ENCODE measurements at places on chromosomes 11 and 22.

DNA sequence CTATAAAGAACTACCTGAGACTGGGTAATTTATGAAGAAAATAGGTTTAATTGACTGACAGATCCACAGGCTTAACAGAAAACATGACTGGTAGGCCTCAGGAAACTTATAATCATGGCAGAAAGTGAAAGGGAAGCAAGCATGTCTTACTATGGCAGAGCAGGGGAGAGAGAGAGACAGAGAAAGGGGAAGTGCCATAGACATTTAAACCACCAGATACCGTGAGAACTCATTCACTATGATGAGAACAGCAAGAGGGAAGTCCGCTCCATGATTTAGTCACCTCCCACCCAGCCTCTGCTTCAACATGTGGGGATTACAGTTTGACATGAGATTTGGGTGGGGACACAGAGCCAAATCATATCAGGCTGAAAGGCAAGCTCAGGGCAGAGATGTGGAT lies 327.1 kb upstream of the DDI1 start:
- no peak for DNase-seq

DNA sequence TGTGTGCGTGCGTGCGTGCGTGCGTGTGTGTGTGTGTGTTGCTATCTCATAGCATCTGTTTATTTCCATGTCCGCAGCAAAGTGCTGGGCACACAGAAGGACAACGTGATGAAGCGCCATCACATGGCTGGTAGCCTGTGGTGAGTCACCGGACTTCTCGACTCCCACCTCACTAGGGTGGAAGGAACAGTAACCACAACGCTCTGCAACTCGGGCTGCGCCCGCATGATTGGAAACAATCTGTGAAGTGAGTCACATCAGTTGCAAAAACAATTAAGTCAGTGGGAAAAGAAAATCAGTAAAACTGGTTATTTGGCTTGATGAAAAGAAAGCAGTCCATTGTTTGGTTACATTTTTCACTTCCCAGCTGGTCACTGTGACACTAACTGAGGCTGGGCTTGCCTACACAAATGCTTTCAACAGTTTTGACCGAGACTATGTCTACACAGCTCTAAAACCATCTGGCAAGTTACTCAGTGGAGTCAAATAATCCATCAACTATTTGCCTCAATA lies 437.3 kb upstream of the CADM1 start:
- peak; percentile 97 for DNase-seq

DNA sequence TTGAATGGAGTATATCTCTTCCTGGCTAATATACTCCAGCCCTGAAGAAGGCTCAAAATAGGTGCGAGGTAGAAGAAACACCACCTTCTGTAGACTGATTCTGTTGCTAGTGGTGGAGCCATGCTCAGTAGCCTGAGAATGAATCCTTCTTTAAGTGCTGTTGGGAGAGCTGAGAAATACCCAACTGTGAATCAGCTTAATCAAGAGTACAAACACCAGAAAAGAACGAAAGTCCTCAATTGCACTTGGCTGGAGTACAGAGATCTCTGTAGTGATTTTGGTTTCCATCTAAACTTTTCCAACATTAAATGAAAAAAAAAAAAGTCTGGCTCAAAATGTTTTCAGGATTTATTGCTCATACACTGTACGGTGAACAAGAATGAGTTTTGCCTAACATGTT lies 619.1 kb downstream of the METTL15 start:
- DNase-seq: peak; percentile 18

DNA sequence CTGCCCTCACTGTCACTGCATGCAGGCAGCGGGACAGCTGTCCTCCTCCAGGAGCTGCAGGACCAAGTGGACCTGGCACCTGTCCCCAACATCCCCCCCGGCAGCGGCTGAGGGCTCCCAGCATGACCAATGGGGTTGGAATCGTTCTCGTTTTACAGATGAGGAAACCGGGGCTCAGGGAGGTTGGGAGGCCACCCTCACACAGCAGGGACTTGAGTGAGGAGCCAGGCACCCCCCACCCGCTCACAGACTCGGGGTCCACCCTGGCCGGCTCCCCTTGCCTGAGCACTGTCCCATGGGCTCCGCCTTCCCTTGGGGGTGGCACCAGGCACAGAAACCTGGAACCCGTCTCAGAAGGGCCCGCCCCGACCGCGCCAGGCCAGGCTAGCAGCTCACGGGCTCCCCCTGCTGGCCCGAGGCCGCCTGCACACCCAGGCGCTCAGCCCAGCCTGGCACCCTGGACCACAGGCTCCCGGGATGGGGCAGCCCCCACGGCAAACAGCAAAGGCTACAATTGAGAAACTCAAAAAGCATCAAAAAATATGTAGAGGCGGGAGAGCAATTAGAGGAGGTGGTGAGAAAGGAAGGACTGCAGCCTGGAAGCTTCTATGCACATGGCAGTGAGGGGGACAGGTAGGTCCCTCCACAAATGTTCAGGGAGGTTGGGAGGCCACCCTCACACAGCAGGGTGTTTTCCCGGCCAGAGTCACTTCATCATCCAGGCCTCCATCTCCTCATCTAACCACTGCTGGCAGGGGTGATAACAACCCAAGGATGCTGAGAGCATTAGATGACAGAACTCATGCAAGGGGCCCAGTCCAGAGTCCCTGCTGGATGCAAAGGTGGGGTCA lies 12.8 kb downstream of the MACROD1 start:
- peak; percentile 20 for DNase-seq

DNA sequence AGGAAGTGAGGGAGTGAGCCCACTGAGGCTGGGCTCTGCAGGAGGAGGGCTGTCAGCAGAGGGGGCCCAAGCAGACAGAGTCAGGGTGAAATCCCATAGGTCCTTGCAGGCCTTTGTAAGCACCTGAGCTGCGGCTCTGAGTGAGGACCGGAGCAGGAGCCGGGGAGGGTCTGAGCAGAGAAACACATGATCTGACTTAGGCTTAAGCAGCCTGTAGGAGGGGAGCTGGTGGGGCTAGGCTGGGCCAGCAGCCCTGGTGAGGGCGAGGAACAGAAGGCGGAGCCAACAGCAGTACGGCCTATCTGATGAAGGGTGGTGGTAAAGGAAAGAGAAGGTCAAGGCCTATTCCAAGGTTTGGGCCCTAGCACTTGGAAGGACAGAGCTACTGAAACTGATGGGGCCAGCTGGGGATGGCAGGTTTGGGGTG lies 26.9 kb upstream of the CBX7 start:
- DNase-seq: no peak

DNA sequence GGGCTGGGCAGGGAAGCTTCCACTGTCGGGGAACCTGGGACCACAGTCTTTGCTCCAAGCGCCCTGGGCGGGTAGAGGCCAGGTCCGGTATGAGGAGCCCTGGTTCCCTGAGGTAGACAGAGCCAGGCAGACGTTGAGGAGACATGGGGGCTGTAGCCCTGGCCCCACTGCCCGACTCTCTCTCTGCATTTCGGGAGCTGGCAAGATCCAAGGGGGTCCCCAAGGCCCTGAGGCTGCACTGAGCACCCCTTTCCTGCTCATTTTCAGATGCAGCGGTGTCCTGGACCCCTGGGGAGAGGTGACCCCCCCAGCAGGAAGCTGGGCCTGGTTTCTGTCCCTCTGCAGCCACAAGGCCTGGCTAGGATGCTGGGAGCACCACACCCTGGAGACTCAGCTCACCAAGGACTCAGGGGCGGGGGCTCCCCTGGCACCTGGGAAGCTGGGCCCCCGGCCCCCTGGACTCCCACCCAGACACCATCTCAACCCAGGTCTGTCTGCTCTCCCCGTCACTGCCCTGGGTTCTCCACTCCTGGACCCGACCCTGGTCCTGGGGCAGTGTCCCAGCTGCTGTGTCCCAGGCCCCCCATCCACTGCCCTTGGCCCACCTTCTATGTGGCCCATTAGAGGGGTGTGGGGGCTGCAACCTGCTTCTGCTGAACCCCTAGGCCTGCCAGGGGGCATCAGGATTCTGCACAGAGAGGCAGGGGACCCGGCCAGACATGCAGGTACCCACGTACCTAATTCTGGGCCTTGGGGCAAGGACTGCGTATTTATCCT lies 15.0 kb upstream of the MUC6 start:
- DNase-seq: no peak

- DNase-seq: peak; percentile 61
These were observed 163.2 kb upstream of the NARS2 start for GRCh38 chr11:78737891-78738290.

GRCh38 chr11:126334659-126335462 lies 20.6 kb upstream of the ST3GAL4 start:
- peak; percentile 76 for DNase-seq

- no peak for DNase-seq
These were observed 58.1 kb downstream of the AMBRA1 start for GRCh38 chr11:46535688-46536087.

DNA sequence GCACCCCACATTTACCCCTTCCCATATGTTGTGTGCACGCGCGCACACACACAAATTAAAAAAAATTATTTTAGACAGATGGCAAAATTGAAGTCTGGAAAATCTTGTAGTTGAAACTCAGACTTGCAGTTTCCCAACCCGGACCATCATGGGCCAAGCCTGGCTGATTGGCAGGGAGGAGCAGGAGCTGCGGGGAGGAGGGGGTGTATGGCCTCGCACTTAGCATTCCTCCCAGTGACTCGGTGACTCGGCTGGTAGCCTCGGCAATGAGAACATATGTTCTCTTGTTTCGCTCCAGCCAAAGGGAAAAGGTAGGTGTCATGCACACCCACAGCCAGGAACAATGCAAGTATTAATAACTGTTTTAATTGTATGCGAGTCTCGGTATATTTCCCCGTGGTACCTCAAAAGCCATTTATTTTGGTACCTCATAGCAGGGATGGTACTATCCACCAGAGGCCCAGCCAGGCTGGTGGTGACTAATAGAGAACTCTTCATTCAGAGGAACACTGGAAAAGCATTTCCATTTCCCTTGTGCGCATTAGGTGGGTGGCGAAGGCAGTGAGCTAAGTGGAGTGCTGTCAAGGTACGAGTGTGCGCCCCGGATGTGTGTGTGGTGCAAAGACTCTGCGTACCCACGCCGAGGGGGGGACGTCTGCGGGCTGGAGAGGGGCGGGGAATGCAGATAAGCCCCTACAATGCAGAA lies 92.5 kb downstream of the DSCAML1 start:
- no peak for DNase-seq

GRCh38 chr11:5922749-5923426 lies 19.2 kb upstream of the OR56A3 start:
- DNase-seq: no peak

DNA sequence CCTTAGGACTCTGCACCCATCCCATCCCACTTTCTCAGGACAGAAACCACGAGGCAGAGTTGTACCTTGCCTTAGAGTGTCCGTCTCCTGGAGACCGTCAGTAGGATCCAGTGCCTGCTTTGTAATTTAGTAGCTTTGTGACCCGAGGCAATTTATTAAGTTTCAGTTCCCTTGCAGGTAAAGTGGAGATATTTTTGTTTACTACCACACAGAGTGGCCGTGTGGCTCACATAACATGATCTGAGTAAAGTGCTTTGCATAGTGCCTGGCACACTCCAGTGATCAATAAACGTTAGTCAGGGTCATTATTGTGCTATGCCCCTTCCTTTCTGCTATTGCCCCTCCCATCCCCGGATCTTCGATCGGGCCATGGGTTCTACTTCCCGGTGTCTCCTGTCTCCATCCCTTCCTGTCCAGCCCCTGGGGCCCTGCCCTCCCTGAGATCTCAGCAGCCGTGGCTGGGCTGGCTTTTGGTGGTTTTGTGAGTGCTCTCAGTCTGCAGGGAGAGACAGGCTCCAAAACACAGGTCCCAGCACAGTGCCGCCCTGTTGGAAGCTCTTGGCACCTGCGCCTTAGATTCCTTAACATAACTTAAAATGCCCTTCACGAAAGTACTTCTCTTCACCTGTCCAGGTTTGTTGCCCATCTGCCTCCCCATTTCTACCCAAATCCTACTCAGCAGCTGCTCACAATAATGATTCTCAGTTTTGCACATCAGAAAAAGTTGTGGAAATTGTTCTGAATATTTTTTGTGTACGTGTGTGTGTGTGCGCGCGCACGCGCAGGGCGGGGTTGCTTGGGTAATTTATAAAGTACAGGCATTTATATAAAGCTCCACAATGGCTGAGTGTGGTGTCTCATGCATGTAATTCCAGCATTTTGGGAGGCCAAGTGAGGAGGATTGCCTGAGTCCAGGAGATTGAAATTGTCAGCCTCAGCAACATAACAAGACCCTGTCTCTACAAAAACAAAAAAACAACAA lies 753.7 kb downstream of the NTM start:
- DNase-seq: no peak

GRCh38 chr22:50699001-50699755 lies 26.6 kb downstream of the SHANK3 start:
- DNase-seq: no peak

GRCh38 chr11:49851971-49852389 lies 100.2 kb upstream of the OR4C13 start:
- no peak for DNase-seq

- DNase-seq: no peak
These were observed 8.3 kb upstream of the IGSF9B start for GRCh38 chr11:133965031-133965601.

DNA sequence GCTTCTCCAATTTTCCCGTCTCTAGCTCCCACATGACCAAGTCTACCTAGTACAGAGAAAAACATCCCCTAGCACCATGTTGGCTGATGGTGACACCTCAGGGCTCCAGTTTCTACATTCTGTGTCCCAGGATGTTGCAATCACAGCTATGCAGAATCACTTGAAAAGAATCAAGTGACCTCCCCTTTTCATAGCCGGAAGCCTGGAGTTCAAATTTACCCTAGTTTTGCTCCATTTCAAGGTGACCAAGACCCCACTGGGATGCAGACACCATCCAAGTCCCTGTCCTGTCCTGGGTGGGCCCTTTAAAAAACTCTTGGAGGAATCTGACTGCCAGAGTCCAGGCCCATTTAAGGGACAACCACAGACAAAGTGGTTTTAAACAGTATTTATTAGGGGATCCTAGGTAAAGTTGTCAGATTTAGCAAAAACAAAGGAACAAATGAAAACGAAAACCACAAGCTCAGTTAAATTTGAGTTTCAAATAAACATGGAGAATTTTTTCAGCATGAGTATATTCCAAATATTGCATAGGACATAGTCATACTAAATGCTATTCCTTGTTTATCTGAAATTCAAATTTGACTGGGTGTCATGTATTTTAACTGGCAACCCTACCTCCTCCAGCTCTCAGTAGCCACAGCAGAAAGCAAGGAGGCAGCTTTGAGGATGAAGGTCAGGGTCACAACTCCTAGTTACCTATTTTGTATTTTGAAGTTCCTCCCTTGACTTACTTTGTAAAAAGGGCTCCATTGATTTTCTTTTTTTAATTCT lies 52.4 kb downstream of the MIAT start:
- DNase-seq: peak; percentile 76

GRCh38 chr22:39518996-39519680 lies 1.2 kb upstream of the ATF4 start:
- DNase-seq: peak; percentile 48

DNA sequence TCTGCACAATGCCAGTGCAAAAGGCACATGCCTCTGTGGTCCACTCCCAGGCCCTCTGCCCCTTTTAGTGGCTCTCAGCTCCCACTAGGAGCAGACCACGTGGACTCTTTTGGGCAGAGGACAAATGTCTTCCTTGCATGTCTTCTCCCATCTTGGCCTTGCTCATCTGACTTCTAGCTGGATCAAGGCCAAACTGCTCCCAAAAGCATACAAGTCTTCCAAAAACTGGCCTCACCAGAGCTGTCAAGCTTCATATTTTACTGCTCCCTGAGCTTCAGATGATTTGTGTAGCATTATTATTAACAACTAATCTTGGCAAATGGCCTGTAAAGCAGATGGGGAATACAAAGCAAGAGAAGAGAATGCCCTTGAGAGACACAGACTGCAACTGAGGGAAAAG lies 6.9 kb downstream of the SMPD1 start:
- no peak for DNase-seq

GRCh38 chr11:44695169-44695833 lies 31.5 kb upstream of the TSPAN18 start:
- DNase-seq: no peak

GRCh38 chr11:11083441-11083840 lies 225.6 kb upstream of the ZBED5 start:
- DNase-seq: no peak

- no peak for DNase-seq
These were observed 7.4 kb downstream of the OR10D3 start for GRCh38 chr11:124190298-124191139.
